ENCODE measurements at places on chromosomes 3 and 15. TPM values are rescaled to one million over a fixed set of nuclear protein-coding genes. Genes with fewer than 3 reads are reported as not detected.

The GOLGA6C gene
- total RNA-seq = under 0.01 TPM

The MYLK gene
- 30.8 TPM for total RNA-seq

The PTX3 gene
- total RNA-seq = 407 TPM

The CILP gene
- total RNA-seq = not detected

The SLC38A3 gene
- not detected for total RNA-seq

The PLA2G4F gene
- not detected for total RNA-seq

The EAF2 gene
- total RNA-seq = 3.1 TPM

The AMT gene
- 1.2 TPM for total RNA-seq

The NXPE3 gene
- 7.5 TPM for total RNA-seq

The GABRB3 gene
- total RNA-seq = not detected

The DOCK3 gene
- total RNA-seq = under 0.01 TPM

The SCG5 gene
- 0.09 TPM for total RNA-seq

The KBTBD13 gene
- not detected for total RNA-seq

The ALG1L2 gene
- not detected for total RNA-seq

The ZMYND10 gene
- total RNA-seq = 0.36 TPM

The BNC1 gene
- total RNA-seq = 17.0 TPM

The CHRD gene
- total RNA-seq = 0.28 TPM

The EXD1 gene
- under 0.01 TPM for total RNA-seq

The CCDC54 gene
- not detected for total RNA-seq

The CCR8 gene
- total RNA-seq = not detected

The CLEC3B gene
- total RNA-seq = 2.6 TPM

The CD276 gene
- total RNA-seq = 82.4 TPM

The GRM7 gene
- 0.85 TPM for total RNA-seq

Measured in endothelial cell of coronary artery (primary cell).